AG09319 (cell line): ENCODE measurements at places on chromosomes 1 and 21.

DNA sequence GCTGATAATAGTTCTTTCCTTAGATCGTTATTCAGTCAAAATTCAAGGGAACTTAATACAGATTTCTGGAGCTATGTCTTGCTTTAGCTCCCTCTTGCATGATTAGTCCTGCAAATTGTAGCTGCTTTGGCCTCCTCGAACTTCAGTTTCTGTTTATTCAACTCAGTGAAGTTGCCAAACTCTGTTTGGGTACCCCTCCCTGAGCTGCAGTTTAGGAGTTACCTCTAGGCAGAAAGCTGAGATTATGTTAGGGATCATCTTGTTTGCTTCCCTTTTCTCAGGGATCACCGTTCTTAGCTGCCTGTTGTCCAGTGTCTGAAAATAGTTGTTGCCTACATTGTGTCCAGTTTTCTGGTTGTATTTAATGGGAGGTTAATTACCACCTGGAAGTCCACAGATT lies 43.5 kb downstream of the SNX27 start:
- DNase-seq, result no peak

DNA sequence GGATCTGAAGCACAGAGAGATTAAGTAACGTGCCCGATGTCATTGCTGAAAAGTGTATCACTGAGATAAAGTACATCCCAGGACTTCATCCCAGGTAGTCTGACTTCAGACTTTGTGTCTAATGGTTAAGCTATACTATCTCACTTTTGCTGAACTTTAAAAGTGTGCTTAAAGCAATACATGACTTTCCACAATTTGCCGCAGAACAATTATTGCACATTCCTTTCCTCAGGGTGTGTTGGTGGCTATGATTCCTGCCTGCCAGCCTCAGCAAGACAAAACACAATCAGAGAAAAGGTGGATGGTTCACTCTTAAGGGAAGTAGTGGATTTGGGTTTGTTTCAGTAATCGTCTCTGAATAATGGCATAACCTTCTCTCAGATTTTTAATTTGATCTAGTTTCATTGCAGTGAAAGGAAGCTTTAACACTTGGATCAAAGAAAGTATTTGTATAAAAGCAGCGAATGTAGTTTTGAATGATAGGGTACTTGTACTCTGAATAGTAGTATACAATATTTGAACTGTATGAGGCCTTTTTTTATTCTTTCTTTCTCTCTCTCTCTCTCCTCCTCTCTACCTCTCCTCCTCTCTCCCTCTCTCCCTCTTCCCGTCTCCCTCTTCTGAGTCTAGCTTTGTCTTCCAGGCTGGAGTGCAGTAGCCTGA lies 47.0 kb downstream of the CNST start:
- DNase-seq, result no peak

GRCh38 chr1:86429835-86430234 lies 5.9 kb downstream of the CLCA2 start:
- DNase-seq, result peak; percentile 83

- no peak for DNase-seq
Observed at GRCh38 chr21:17570786-17571185, 41.9 kb downstream of the BTG3 start.

- no peak for DNase-seq
Observed at GRCh38 chr1:84876353-84876752, 16.7 kb downstream of the LPAR3 start.

- DNase-seq, result no peak
Observed at GRCh38 chr21:39631842-39632562, 19.3 kb downstream of the B3GALT5 start.

DNA sequence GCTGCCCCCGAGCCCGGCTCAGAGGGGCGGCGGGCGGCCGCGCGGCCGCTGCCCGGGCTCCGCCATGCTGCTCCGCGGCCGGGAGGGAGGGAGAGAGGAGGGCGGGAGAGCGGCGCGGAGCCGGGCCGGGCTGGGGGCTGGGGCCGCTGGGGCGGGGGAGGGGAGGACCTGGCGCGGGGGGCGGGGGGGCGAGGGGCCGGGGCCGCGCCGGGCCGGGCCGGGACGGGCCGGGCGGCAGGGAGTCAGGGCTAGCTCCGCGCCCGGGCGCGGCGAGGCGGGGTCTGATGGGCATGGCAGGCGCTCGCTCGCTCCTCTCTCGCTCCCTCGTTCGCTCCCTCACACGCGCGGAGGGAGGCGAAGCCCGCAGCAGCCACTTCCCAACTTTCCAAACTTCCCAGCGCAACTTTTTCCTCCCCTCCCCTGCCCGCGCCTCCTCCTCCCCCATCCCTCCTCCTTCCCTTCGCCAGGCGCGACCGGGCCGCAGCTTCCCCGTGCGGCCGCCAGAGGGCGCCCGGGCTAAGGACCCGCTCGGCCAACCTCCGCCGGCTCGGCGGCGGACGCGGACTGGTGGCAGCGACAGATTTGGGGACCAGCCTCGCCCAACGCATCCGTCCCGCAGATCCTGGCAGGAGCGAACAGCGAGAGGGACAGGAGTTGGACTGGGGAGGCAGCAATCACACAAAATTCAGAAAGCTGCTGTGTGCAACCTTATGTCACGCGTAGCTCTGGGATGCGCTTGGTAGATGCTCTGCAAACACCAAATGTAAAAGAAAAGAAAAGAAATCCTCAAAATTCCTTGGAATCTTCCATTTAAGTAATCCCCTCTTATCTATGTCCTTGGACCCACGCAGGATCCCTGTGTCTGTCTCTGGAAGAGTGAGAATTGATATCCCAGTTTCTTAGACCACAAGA lies at the start of gene TRABD2B:
Gene TRABD2B, minus strand, starts transcription at position 97 of the 912 bp plus-strand sequence.
- DNase-seq, result no peak

- DNase-seq, result no peak
Observed at GRCh38 chr21:36988536-36988935, 18.0 kb upstream of the RIPPLY3 start.
